Activated T-cell treated with anti-CD3 and anti-CD28 coated beads for 1 hour (primary cell): ENCODE measurements at places on chromosomes 5 and 9.

- no peak for DNase-seq
These were observed 197.2 kb downstream of the NXNL2 start for GRCh38 chr9:88732128-88732527.

DNA sequence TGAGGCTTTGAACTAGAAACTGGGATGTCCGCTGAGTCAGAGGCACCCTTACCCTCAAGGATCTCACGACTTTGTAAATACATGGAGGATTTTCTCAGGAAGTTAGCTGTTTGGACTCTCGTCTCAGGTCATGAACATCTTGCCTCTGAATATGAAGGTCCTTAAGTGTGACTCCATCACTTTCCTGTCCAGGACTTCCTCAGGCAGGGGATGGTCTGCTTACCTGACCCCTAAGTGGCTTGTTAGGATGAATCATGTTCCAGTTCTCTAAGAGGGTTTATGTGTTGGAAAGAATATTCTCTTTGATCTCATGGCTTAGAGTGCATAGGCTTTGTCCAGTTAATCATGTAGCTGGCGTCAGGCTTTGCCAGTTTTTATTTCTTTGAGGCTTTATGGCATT lies 511.7 kb upstream of the KLF4 start:
- DNase-seq, result no peak

DNA sequence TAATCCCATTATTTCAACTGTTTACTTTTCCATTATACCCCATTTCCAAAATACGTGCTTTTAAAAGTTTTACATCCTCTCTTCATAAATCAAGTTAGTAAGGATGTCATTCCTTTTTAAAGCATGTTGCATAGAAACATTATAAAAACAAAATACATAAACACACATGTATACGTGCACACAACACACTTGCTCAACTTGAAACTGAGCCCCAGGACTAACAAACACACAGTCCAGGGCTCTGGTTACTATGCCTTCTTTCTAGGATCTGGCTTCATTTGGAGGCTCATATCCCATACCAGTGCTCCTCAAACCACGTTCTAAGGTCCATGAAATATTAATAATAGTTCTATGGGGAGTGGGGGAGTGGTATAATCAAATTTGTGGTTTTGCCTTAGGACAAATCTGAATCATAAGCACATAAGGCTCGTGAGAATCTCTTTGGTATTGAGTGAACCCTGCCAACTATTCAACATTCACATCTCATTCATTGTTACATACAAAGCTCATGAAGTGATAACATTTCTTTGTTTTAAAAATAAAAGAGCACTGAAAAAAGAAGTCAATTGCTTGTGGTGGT lies 55.2 kb downstream of the NFIB start:
- no peak for DNase-seq

DNA sequence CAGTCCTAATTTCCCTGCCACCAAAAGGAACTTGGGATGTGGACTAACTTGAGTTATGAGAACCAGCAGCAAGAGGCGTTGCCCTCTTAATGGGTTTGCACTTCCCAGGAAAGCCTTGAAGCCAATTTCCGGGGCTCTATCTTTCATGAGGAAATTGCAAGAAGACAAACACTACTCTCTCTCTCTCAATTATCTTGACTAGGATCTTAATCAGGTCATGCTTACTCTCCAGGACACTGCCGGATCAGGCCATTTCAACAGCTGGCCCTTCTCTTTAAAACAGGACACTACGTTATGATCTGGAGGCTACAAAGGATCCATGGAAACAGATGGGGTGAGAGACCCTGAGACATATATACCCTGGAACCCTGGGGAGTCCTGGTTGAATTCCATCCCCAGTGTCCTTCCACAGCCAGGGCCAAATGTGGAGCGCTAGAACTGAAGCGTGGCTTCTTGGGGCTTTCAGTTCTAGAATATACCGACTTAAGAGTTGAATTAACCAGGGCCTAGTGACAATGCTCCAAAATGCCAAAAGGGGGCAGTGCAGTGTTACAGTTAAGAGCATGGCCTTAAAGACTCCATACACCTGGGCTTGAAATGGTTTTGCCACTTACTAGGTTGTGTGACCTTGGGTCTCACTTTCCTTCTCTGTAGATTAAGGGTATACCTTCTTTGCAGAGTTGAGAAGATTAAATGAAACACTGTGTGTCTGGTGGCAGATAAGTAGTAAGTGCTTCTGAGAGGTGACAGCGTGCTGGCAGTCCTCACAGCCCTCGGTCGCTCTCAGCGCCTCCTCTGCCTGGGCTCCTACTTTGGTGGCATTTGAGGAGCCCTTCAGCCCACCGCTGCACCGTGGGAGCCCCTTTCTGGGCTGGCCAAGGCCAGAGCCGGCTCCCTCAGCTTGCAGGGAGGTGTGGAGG lies 21.1 kb downstream of the FAM219A start:
- peak; percentile 11 for DNase-seq

DNA sequence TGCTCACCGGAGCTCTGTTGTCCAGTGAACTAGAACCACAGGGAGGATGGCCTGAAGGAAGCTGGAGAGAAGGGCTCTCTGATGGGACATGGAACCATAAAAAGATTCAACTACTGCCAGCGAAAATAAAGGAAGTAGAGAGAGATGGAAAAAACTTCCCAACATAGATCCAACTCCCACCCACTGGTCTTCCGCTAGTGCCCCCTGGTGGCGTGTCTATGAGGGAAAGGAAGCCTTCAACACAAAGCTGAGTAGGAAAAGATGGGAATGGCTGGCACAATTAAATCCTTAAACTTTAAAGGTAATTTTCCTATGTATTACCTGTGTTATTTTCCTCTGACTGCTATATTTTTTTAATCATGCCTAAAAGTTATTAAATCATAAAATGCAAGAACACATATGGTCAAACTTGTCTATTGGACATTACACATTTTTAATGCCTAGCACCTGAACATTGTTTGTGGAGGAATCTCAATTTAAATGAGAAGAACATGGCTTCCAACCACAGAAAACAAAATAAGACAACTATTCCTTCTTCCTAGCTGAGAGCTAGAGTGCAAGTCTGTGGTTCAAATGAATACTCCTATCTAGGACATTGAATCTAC lies 51.5 kb downstream of the CEP120 start:
- peak; percentile 13 for DNase-seq

GRCh38 chr9:125513668-125514413 lies 193.2 kb downstream of the MAPKAP1 start:
- no peak for DNase-seq

DNA sequence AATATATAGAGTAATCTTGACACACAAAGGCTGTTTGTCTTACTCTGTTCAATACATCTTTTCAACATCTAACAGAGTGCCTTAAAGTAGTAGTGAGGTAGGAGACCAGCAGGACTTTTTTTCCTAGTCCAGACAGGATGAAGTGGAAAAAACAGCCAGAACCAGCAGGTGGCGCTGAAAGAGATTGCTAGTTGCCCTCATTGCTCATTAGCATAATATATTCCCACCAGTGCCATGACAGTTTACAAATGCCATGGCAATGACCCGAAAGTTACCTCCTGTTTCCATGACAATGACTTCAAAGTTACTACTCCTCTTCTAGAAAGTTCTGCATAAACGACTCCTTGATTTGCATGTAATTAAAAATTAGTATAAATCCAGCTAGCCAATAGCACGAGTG lies 387.4 kb downstream of the ACTL7B start:
- DNase-seq, result no peak

DNA sequence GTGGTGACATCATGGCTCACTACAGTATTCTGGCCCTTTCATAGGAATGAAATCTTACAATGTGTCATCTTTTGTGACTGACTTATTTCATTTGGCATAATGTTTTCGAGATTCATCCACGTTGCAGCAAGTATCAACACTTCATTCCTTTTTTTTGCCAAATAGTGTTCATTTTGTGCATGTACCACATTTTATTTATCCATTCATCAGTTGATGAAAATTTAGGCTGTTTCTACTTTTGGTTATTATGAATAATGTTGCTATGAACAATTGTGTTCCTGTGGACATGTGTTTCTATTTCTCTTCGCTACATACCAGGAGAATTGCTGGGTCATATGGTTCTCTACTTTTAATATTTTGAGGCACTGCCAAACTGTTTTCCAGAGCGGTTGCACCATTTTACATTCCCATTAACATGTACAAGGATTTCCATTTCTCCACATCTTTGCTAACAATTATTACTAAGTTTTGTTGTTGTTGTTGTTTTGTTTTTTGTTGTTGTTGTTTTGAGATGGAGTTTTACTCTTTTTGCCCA lies 43.5 kb downstream of the RMI1 start:
- DNase-seq, result no peak

DNA sequence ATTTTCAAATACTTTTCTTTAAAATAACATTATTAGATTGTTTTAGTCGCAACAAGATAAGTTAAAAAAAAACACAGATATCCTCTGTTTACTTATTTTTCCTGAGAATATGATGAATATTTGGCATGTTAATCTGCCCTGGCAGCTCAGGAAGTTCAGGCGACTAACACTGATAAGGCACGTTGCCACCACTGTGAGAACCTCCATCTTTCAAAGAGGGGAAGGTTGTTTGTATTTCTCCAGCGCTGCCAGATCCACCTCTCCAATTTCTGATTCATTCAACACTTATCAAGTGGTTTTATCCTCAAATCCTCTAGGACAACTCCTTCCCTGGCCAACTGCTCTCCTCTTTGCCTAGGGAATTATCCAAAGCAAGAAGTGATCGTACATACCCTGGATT lies 21.8 kb downstream of the CTNNAL1 start:
- no peak for DNase-seq

- no peak for DNase-seq
These were observed 29.2 kb downstream of the PTPN3 start for GRCh38 chr9:109468927-109469326.

DNA sequence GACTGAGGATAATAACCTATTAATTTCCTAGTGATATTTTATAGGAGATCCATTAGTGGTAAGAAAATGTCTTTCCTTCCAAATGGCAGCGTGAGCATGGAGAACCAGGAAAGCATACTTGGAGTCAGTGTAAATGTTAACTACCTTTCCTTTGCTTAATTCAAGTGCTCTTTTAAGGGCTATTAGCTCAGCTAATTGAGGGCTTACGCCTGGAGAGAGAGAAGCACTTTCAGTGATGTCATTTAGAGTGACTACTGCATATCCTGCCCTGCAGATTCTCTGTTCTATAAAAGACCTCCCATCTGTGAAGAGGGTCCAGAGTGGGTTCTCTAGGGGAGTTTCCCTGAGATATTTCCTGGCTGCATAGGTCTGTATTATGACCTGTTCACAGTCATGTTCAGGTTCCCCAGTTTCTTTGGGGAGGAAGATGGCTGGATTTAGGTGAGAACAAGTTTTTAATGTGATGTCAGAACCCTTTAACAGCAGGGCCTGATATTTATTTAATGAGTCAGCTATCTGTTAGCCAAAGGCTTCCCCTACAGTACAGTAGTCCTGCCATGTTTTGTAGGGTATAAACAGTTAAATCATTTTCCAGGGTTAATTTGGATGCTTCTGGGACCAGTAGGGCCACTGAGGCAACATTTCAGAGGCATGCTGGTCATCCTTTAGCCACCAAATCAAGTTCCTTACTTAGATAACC lies 89.6 kb downstream of the TRIM36 start:
- no peak for DNase-seq

DNA sequence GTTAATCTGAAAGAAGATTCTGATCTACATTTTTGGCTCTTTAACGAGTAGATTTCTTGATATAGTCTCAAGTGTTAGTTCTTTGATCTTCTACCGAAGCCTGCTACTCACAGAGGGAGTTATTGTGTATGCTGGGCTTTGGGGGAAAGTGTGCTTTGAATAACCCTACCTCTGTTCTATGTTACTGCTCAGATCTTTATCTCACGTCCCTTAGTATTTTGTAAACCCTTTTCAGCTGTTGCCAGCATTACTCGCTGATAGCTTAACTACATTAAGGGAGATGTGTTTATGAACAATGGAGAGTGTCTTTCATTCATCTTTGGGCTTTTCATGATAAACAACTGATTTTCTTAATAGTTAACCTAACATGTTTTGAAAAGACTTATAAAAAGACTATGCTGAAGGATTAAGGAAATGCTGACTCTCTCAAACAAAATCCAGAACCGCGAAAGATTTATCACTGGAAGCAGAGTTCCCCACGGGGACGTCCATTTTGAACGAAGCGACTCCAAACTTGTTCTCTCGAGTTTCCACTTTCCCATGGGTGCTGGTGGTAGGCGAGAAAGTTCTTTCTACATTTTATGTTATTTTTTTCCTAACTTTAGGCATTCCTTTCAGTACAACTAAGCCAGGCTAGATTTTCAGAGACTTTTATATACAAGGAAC lies 27.9 kb upstream of the ALDH1A1 start:
- no peak for DNase-seq

GRCh38 chr9:124495126-124496074 lies 11.8 kb downstream of the NR5A1 start:
- DNase-seq, result no peak

DNA sequence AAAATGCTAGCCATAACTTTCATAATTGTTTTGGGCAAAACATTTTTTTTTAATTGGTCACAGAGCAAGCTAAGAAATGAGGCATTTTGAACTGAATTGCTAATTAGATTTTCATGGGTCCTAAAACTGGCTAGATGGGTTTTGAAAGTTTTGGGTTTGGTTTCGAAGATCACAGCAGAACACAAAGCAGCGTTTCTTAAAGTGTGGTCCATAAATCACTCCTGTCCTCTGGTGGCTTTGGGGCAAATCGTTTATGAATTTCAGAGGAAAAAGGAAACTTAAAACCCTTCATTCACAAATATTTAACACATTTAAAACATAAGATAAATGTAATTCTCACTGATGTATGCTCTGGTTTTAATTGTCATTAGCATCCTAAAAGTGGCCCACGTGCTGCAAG lies 503.7 kb downstream of the SPATA31D1 start:
- no peak for DNase-seq

- peak; percentile 29 for DNase-seq
These were observed 65.3 kb upstream of the EGFLAM start for GRCh38 chr5:38193015-38193581.

- no peak for DNase-seq
These were observed 151.7 kb downstream of the PIK3R1 start for GRCh38 chr5:68367287-68367686.

GRCh38 chr9:94719878-94720277 lies 6.6 kb upstream of the AOPEP start:
- no peak for DNase-seq

GRCh38 chr9:91873637-91874051 lies 76.4 kb downstream of the ROR2 start:
- DNase-seq, result no peak

DNA sequence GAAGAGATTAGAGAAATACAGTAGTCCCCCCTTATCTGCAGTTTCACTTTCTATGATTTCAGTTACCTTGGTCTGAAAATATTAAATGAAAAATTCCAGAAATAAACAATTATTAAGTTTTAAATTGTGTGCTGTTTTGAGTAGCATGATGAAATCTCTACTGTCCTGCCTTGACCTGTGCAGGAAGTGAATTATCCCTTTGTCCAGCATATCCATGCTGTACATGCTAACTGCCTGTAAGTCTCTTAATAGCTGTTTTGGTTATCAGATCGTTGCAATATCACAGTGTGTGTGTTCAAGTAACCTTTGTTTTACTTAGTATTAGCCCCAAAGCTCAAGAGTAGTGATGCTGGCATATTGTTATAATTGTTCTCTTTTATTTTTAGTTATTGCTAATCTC lies 11.2 kb upstream of the JAK2 start:
- no peak for DNase-seq
